CD4-positive, alpha-beta memory T cell (primary cell): ENCODE measurements at places on chromosomes 12 and 14.
A peak's percentile ranks its signal among the peaks of the same experiment; 100 is the strongest.

- no peak for DNase-seq
Observed at GRCh38 chr14:74141703-74142102, 56.9 kb downstream of the LIN52 start.

DNA sequence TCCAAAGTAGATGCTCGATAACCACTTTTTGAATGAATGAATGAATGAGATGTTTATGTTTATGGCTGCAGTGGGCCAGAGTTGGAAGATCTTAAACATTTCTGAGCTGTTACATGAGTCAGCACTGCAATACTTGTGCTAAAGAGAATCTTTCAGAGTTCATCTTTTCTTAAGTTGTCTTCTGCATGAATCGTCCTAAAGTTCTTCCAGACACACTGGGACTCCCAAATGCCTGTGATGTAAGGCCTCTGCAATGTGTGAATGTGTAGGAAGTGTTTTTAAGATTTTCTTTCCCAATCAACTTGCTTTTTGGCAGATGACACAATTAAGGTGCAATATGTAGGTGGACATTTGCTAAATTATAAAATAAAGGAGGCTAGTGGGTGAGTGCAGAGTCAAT, 50.3 kb upstream of the TRIM9 start:
- no peak for DNase-seq

GRCh38 chr12:39272871-39273655, 169.9 kb downstream of the KIF21A start:
- DNase-seq = peak; percentile 18

- DNase-seq = no peak
Observed at GRCh38 chr12:100493396-100494012, 19.8 kb downstream of the NR1H4 start.

DNA sequence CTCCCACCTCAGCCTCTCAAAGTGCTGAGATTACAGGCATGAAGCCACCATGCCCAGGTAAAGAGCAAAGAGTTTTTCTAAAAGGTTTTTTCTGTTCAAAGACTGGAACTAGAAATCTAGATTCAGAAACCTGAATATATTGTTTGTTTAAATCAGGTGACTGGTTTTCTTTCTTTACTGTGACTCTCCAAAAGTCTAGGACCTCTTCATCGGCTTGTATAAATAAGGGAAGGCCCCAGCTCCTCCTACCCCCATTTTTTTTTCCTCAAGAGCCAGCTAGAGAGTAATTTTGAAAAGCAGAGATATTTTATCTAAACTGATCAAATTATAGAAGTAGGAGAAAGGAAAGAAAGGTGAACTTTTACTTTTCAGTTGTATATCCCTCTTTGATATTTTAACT, 48.0 kb downstream of the TMEM116 start:
- DNase-seq = no peak

GRCh38 chr14:95857275-95857674, 19.4 kb upstream of the TUNAR start:
- no peak for DNase-seq

GRCh38 chr12:29281371-29282005, 99.5 kb downstream of the ERGIC2 start:
- no peak for DNase-seq

GRCh38 chr12:66337381-66338010, 35.2 kb downstream of the HELB start:
- DNase-seq = no peak

DNA sequence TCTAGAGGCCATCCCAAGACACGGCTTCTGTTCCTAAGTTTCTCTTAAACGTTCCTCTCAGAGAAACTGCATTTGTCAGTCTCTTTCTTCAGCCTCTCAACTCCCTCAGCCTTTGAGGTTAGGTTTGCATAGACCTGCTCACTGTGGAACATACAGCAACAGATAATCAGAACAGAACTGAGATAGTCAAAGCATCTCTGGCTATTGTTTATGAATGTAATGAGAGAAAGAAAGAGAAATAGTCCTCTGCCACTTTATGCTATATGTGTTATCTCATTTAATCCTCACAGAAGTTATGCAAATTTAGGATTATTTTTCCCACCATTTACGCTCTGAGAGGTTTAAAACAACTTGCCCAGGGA, 190.6 kb downstream of the PHLDA1 start:
- no peak for DNase-seq

GRCh38 chr14:35247777-35248475, 44.3 kb upstream of the PSMA6 start:
- no peak for DNase-seq
